ENCODE measurements at places on chromosomes 2 and 18.
A peak's percentile ranks its signal among the peaks of the same experiment; 100 is the strongest.

DNA sequence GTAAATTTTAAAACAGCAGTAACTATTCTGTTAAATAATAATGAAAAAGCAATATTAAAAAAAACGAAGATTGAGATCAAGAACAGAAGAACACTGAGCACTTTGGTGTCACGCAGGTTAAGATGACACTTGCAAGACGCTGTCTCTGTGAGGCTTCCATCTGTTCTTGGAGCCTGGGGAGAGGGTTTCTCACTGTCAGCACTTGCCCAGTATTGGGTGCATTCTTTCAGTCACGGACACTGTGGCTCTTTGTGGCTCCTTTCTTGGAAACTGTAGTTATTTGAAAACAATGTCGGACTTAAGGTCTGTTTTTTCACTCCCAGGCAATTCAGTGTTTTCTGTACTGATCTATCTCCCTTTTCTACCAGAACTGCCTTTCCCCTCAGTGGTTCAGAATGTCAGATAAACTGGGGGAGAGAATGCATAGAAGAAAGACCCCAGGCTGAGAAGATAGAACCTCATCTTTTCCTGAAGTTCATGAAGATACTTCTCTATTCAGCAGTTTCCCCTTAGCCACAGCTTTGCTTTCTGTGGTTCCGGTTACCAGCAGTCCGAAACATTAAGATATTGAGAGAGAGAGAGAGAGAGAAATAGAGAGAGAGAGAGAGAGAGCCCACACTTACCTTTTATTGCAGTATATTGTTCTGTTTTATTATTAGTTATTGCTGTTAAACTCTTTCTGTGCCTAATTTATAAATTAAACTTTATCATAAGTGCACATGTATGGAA lies 283.3 kb downstream of the DCDC2C start:
- no peak overlapping the region for H3K4me3 ChIP-seq
- H3K36me3 ChIP-seq: no peaks in the 10 kb centered on the region

GRCh38 chr2:212145121-212145520 lies 393.5 kb downstream of the ERBB4 start:
- no peaks in the 10 kb centered on the region for H3K4me1 ChIP-seq
- H3K36me3 ChIP-seq: no peaks in the 10 kb centered on the region
- H3K27me3 ChIP-seq: no peaks in the 10 kb centered on the region
- H3K27ac ChIP-seq: no peak overlapping the region

- H3K27me3 ChIP-seq: no peaks in the 10 kb centered on the region
- H3K27ac ChIP-seq: no peak overlapping the region
- no peak overlapping the region for H3K4me3 ChIP-seq
- H3K36me3 ChIP-seq: no peaks in the 10 kb centered on the region
- no peak for DNase-seq
Measured at GRCh38 chr2:36798724-36799123, 102.2 kb downstream of the VIT start.

GRCh38 chr18:35077937-35078336 lies 36.7 kb downstream of the MAPRE2 start:
- H3K27ac ChIP-seq: no peak overlapping the region
- DNase-seq: no peak
- no peak overlapping the region for H3K4me3 ChIP-seq
- no peaks in the 10 kb centered on the region for H3K27me3 ChIP-seq
- H3K4me1 ChIP-seq: peaks cover 5% of the 10 kb centered on the region

- no peak overlapping the region for H3K27ac ChIP-seq
- H3K36me3 ChIP-seq: peaks cover 22% of the 10 kb centered on the region
- no peaks in the 10 kb centered on the region for H3K4me1 ChIP-seq
- H3K27me3 ChIP-seq: no peaks in the 10 kb centered on the region
- H3K4me3 ChIP-seq: no peak overlapping the region
- no peak for DNase-seq
Measured at GRCh38 chr2:165877565-165878550, 75.7 kb downstream of the TTC21B start.

DNA sequence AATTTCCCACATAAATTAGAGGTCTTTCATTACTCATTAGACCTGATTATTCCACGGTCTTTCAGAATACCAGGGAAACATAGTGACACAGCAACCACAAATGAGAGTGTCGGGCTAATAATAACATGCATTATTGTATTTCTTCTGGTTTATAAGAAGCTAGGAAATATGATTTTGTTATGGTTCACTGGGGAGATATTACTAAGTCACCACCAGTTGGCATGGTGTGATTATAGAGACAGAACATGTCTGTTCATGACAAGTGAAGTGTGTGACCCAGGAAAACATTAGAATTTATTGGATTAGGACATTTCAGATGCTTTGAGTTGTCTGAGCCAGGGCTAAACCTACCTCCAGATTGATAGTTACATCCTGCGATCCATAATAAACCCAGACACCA lies 494.4 kb downstream of the FBXO15 start:
- H3K4me3 ChIP-seq: no peak overlapping the region
- no peaks in the 10 kb centered on the region for H3K27me3 ChIP-seq

GRCh38 chr2:101710471-101711318 lies 13.2 kb downstream of the MAP4K4 start:
- peak overlapping the region; percentile 69 for H3K27ac ChIP-seq
- H3K4me1 ChIP-seq: peaks cover 66% of the 10 kb centered on the region
- no peaks in the 10 kb centered on the region for H3K36me3 ChIP-seq
- no peaks in the 10 kb centered on the region for H3K27me3 ChIP-seq

DNA sequence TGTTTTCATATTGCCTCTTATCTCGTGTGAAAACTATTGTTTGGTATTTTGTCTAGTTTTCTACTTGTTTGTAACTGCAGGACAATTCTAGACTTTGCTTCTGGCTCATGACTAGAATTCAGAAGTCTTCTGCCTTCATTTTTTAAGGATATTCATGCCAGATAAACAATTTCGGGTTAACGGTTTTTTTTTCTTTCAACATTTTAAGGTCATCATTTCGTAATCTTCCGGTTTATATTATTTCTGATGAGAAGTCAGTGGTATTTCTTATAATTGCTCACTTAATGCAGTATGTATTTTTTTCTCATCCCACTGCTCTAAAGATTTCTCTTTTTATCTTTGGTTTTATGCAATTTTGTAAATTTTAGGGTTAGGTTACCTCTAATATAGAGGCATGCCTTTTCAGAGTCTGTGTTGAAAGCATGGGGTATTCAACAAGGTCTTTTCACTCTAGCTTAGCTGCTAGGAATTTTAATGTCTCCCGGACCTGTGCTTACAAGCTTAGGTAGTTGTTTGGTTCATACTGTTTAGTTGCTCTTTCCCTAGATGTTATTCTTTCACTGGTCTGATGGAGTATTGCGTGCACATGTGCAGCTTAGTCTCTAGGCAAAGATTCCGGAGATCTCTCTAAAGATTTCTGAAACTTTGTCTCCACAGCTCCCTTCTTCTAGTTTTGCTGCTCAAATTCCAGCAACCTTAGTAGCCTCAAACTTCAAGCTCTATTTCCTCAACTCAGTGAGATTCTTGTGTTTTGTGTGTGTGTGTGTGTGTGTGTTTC lies 198.1 kb downstream of the MCFD2 start:
- no peaks in the 10 kb centered on the region for H3K36me3 ChIP-seq
- no peak for DNase-seq
- no peak overlapping the region for H3K4me3 ChIP-seq
- H3K4me1 ChIP-seq: peaks cover 23% of the 10 kb centered on the region

GRCh38 chr2:68110102-68110501 lies 47.3 kb upstream of the C1D start:
- no peaks in the 10 kb centered on the region for H3K36me3 ChIP-seq
- DNase-seq: no peak
- no peaks in the 10 kb centered on the region for H3K27me3 ChIP-seq

DNA sequence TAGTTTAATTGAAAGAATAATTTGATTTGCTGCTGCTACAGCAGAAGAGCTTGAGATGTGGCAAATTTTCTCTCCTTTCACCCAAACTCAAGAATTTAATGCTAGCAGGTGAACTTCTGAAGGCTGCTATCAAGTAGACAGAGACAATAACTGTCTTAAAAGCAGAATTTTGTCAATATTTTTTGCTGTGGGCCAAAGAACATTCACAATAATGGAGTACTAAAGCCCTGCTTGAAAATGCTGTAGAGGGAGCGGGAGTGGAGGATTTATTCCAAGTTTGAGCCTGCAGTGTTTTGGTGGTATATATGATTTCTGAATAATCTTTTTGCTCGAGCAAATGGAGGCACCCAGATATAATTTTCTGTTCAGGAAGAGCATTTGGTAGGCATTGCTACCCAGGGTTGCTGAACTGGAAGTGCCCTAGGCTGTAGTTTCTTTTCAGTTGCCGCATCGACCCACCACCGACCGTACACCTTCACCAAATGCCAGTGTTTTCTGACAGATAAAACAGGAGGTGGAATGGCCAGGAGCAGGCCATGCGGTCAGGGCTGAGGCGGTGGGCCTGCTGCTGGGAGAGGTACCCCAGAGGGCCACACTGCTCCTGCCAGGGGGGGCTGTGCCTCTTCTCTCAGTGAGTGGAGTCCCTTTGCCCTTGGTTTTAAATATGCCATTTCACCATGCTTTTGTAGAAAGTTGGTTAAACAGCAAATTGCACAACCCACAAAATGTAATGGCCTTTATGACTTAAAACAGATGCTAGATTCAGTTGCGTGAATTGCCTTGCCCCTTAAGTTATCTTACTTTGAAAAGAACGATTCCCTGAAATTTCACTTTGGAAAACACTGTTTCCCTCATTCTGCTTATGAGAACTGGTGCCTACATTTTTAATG lies 36.4 kb downstream of the TSHZ1 start:
- H3K4me3 ChIP-seq: peak overlapping the region; percentile 43
- peaks cover 43% of the 10 kb centered on the region for H3K4me1 ChIP-seq
- H3K36me3 ChIP-seq: no peaks in the 10 kb centered on the region
- H3K27ac ChIP-seq: peak overlapping the region; percentile 82

DNA sequence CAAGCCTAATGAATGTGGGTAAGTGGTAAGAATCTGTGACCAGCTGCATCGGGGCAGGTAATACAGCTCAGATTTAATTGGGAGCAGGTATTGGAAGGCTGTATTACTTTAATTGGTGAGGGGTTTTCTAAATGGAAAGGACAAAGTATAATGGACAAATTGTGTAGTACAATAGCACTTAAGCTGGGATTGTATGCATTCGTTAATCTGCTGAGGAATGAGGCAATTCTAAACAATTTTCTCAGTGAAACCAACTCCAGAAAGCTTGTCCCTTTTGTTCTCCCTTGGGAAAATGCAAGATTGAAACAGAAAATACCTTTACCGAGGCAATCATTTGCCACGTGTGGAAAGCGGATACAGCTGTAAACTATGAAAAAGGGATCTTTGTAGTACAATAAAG lies 801.6 kb upstream of the POU3F3 start:
- no peak for DNase-seq
- no peaks in the 10 kb centered on the region for H3K36me3 ChIP-seq
- H3K27me3 ChIP-seq: no peaks in the 10 kb centered on the region
- H3K27ac ChIP-seq: no peak overlapping the region
- H3K4me3 ChIP-seq: no peak overlapping the region

DNA sequence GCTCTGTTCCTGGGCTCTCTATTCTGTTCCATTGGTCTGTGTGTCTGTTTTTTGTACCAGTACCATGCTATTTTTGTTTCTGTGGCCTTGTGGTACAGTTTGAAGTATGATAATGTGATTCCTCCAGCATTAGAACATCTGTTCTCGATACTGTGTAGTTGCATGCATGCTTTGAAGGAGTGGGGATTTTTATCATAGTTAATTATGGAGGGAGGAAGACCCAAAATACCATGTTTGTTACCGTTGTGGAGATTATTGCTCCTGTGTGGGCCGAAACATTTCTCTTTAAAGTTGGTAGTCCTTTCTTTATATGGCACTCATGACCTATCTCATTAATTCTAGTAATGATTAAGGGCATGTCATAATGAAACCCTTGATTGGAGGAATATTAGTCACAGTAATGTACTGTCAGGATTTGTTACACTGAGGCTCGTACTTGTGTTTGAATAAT lies 87.6 kb downstream of the TTC27 start:
- H3K4me3 ChIP-seq: no peak overlapping the region
- no peaks in the 10 kb centered on the region for H3K4me1 ChIP-seq
- DNase-seq: no peak

DNA sequence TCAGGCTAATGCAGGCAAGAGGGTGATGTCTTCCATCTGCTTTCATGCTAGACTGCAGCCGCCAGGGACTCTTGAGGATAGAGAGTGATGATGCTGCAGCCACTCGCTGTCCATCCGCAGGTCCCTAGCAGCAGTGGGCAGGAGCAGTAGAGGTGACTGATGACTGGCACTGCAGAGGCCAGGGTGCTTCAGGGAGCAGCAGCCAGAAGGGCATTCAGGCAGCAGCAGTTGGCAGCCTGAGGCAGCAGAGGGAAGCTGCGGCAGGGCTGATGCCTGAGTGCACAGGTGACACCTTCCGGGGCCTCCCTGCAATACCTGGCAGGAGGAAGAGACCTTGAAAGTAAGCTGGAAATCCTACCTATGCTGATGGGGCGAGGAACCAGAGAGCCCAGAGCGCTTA lies 214.2 kb downstream of the ICOS start:
- no peaks in the 10 kb centered on the region for H3K36me3 ChIP-seq
- no peak overlapping the region for H3K27ac ChIP-seq
- peaks cover 3% of the 10 kb centered on the region for H3K4me1 ChIP-seq
- DNase-seq: no peak
- no peaks in the 10 kb centered on the region for H3K27me3 ChIP-seq
- no peak overlapping the region for H3K4me3 ChIP-seq

- H3K4me3 ChIP-seq: no peak overlapping the region
- no peak overlapping the region for H3K27ac ChIP-seq
- no peaks in the 10 kb centered on the region for H3K27me3 ChIP-seq
- H3K4me1 ChIP-seq: no peaks in the 10 kb centered on the region
- no peaks in the 10 kb centered on the region for H3K36me3 ChIP-seq
- DNase-seq: no peak
Measured at GRCh38 chr18:34710458-34710914, 388 bp downstream of the DTNA start.

GRCh38 chr2:9613291-9613690 lies 17.5 kb downstream of the YWHAQ start:
- no peak overlapping the region for H3K4me3 ChIP-seq
- no peaks in the 10 kb centered on the region for H3K36me3 ChIP-seq
- DNase-seq: no peak

GRCh38 chr2:149064856-149065630 lies 26.5 kb downstream of the LYPD6B start:
- H3K27me3 ChIP-seq: no peaks in the 10 kb centered on the region
- H3K4me1 ChIP-seq: no peaks in the 10 kb centered on the region
- no peaks in the 10 kb centered on the region for H3K36me3 ChIP-seq
- H3K4me3 ChIP-seq: no peak overlapping the region

DNA sequence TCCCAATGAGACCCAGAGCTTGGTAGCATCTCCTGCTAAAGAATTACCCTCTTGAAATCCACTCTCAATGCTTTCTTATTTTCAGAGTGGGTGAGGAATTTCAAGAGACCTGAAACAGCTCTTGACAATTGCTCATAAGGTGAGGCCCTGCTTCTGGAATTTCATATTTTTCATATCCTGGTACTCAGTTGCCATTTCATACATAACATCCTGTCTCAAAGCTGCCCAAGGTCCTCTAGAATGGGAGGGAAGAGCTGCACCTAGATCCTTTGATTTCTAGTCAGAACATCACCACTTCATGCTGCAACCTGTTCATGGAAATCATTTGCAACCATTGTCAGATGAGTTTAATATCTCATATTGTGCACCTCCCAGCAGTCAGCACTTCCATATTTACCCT lies 404.8 kb upstream of the GALNT5 start:
- H3K4me1 ChIP-seq: no peaks in the 10 kb centered on the region
- DNase-seq: no peak
- no peak overlapping the region for H3K4me3 ChIP-seq

GRCh38 chr2:217749008-217749407 lies 253.8 kb downstream of the TNS1 start:
- H3K4me1 ChIP-seq: no peaks in the 10 kb centered on the region
- H3K27ac ChIP-seq: no peak overlapping the region
- H3K4me3 ChIP-seq: no peak overlapping the region
